ENCODE measurements at places on chromosomes 5 and 9. TPM values are rescaled to one million over a fixed set of nuclear protein-coding genes. Genes with fewer than 3 reads are reported as not detected.

The TTLL11 gene
- total RNA-seq = 1.5 TPM

The CNTNAP3 gene
- total RNA-seq = 18.5 TPM

The RANBP17 gene
- 5.5 TPM for total RNA-seq

The PHYKPL gene
- 25.3 TPM for total RNA-seq

The SLC36A2 gene
- not detected for total RNA-seq

The MEIKIN gene
- total RNA-seq = not detected

The OTP gene
- total RNA-seq = not detected

The IL11RA gene
- total RNA-seq = 6.6 TPM

The N4BP3 gene
- 35.4 TPM for total RNA-seq

The SLC27A6 gene
- not detected for total RNA-seq

The RORB gene
- total RNA-seq = under 0.01 TPM

The TEX53 gene
- total RNA-seq = not detected

The B4GALT7 gene
- 29.5 TPM for total RNA-seq

The BTNL3 gene
- not detected for total RNA-seq

The C5orf58 gene
- not detected for total RNA-seq

The SAXO1 gene
- total RNA-seq = under 0.01 TPM

The CD274 gene
- total RNA-seq = 29.0 TPM

The ZNF300 gene
- total RNA-seq = 9.8 TPM

The CARD9 gene
- total RNA-seq = 0.16 TPM

The NTMT1 gene
- 23.5 TPM for total RNA-seq

The NFIB gene
- 70.6 TPM for total RNA-seq

The BTNL8 gene
- not detected for total RNA-seq

The BAAT gene
- under 0.01 TPM for total RNA-seq

The FAM153A gene
- total RNA-seq = not detected

The STKLD1 gene
- 0.49 TPM for total RNA-seq

The OR1J4 gene
- not detected for total RNA-seq

The EHMT1 gene
- total RNA-seq = 85.3 TPM

The RNF130 gene
- 16.4 TPM for total RNA-seq

The FOXD4L5 gene
- under 0.01 TPM for total RNA-seq

The TEX48 gene
- not detected for total RNA-seq

The IFNK gene
- not detected for total RNA-seq

The PCDHA13 gene
- not detected for total RNA-seq

The NFIL3 gene
- total RNA-seq = 3.6 TPM

The TNFSF8 gene
- not detected for total RNA-seq

The SPATA6L gene
- 0.97 TPM for total RNA-seq

The WNK2 gene
- not detected for total RNA-seq

The DOCK2 gene
- total RNA-seq = 0.16 TPM

The PTGS1 gene
- 5.9 TPM for total RNA-seq

The PCDHGC5 gene
- 0.32 TPM for total RNA-seq

The PCDHGA8 gene
- total RNA-seq = 3.0 TPM

The GAS1 gene
- 0.63 TPM for total RNA-seq

The FOXD4 gene
- total RNA-seq = 0.25 TPM

The ADAMTS13 gene
- 3.0 TPM for total RNA-seq

The PCDHB4 gene
- total RNA-seq = under 0.01 TPM

The ANKDD1B gene
- total RNA-seq = 1.3 TPM

The PRR16 gene
- not detected for total RNA-seq

The TEK gene
- total RNA-seq = 45.0 TPM

The EPB41L4B gene
- total RNA-seq = 0.16 TPM

The AMBP gene
- not detected for total RNA-seq

The KIAA0825 gene
- 0.97 TPM for total RNA-seq

The CCDC192 gene
- not detected for total RNA-seq

The SCGB3A2 gene
- not detected for total RNA-seq

The IFNA2 gene
- total RNA-seq = not detected

The HMGXB3 gene
- total RNA-seq = 51.5 TPM

The UGCG gene
- total RNA-seq = 59.7 TPM

The REEP2 gene
- total RNA-seq = 0.65 TPM

The PTPRD gene
- 2.0 TPM for total RNA-seq

The PCDHGB1 gene
- 2.8 TPM for total RNA-seq
